ENCODE measurements at places on chromosomes 11 and 22.

- DNase-seq, result no peak
Measured at GRCh38 chr11:76629116-76629852, 41.3 kb downstream of the LRRC32 start.

DNA sequence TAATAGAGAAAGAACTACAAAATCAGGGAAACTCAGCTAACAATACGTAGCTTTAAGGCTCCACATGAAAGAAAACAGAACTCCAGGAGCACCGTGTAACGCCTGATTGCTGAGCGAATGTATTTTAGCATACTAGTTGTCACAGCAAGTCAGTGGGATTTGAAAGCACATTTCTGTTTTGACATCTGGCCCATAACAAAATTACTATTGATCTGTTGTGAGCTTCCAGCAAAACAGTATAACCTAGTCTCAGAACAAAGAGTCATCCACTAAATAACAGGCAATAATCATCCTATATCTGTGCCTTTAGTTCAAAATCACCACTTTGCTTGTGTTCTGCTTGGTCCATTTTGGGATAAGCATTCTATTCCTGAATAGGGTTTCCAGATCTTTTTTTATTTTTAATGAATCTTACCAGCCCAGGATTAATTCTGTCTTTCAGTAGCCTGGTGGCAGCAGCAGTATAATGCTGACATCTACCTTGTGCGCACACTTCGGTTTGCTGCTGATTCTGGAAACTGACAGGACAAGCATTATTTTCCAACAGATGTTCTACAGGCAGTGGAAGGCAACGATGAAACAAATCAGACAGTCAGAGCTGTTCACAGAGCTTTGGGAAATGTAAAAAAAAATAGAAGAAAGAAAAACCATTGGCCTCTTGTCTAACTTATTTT, 66.2 kb downstream of the CADM1 start:
- DNase-seq, result no peak

GRCh38 chr11:120554766-120555432, 43.4 kb downstream of the GRIK4 start:
- DNase-seq, result peak; percentile 51

- peak; percentile 47 for DNase-seq
Measured at GRCh38 chr11:37370817-37371216, 772.8 kb upstream of the RAG2 start.

DNA sequence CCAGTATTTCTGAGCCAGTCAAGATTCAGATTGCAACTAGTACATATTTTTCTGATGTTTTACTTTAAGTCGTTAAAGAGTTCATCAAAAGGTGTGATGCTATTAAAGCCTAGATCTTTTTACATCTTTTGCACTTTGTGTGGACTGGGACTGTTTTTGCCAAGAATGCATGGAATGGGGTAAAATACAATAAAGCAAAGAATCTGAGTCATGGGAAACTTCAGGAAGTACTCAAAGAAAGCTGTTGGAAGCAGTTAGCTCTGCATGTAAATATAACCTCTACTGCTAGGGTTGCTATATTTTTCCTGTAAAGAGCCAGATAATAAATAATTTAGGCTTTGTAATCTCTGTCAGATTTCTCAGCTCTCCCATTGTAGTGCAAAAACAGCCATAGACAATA, 20.9 kb downstream of the ATXN10 start:
- no peak for DNase-seq

Measured in H4 (cell line).